Stimulated activated CD4-positive, alpha-beta T cell treated with anti-CD3 and anti-CD28 coated beads, Interleukin-4, amount 100 ng/mL, for 4 hours (primary cell): ENCODE measurements at places on chromosomes 1 and 21.

GRCh38 chr1:157968508-157968907 is 24.9 kb upstream of the KIRREL1 start:
- DNase-seq = no peak

DNA sequence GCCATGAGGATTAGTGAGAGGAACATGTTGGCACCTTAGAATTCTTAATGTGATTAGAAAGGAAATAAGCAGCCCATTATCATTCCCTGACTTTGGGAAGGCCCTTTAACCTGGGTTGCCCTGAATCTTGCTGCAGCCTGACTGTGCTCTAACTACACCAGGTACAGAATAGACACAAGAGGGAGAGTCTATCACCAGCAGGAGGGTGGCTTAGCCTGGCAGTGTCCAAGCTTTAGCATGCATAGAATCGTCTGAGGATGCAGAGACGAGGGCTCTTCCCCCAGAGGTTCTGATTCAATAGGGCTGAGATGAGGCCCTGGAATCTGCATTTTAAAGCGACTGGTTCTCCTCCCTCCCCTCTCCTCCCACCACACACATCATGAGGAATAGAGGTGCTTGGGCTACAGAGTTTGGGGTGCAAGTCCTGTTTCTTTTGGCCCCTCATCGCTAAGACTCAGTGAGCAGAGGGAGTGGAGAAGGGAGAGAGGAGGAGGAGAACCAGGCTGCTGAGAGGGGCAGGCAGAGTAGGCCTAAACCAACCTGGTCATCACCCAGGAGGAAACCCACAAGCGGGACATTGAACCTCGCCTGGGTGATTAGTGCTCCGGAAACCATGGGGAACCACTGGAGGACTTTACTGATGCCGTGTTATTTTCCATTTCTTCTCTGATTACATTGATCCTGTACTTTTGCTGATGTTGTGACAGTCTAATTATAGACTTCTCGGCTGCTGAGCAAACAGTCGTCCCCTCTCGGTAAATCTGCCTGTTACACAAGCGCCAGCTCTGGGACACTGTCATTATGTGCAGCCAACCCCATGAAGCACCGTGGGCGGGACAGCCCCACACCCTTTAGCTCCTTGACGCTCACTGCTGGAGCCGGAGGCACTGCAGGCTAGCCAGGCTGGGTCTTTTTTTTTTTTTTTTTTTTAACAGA is 6.3 kb upstream of the TENT5C start:
- no peak for DNase-seq

DNA sequence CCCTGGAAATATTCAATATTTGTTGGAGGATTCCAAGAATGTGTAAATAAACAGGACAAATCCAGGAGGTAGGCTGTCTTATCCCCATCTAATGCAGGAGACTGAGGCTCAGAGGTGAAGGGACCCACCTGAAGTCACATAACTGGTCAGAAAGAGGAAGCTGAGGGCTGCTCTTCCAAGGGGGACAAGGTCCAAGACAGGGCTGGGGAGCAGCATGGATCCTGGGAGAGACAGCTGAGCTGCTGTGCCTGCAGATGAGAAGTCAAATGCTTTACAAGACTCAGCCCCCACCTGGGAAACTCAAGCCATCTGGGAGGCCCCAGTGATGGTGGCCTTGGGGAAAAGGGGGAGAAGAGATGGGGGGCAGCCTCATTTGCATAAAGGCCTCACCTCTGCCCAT is 224.4 kb downstream of the PTPRU start:
- DNase-seq = no peak

GRCh38 chr1:76433526-76433925 is 359.0 kb downstream of the ST6GALNAC3 start:
- DNase-seq = no peak

- DNase-seq = no peak
These were observed 12.0 kb downstream of the PROK1 start for GRCh38 chr1:110462964-110463363.

DNA sequence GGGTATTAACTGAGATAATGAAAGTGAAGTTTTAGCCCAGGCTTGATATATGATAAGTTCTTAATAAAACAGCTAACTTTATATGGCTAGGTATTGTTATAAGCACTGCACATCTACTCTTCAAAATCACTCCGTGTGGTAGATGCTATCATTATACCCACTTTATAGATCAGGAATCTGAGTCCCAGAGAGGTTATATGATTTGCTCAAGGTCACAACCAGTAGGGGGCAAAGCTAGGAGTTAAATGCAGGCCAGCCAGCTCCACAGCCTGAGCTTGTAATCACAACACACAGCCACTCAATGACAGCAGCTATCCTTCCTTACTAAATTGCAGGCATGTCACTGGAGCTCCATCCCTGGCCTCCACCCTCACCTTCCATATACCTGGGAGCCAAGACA is 115.8 kb downstream of the CAPN8 start:
- DNase-seq = no peak

- DNase-seq = no peak
These were observed 4.3 kb upstream of the CCDC27 start for GRCh38 chr1:3747903-3748302.

DNA sequence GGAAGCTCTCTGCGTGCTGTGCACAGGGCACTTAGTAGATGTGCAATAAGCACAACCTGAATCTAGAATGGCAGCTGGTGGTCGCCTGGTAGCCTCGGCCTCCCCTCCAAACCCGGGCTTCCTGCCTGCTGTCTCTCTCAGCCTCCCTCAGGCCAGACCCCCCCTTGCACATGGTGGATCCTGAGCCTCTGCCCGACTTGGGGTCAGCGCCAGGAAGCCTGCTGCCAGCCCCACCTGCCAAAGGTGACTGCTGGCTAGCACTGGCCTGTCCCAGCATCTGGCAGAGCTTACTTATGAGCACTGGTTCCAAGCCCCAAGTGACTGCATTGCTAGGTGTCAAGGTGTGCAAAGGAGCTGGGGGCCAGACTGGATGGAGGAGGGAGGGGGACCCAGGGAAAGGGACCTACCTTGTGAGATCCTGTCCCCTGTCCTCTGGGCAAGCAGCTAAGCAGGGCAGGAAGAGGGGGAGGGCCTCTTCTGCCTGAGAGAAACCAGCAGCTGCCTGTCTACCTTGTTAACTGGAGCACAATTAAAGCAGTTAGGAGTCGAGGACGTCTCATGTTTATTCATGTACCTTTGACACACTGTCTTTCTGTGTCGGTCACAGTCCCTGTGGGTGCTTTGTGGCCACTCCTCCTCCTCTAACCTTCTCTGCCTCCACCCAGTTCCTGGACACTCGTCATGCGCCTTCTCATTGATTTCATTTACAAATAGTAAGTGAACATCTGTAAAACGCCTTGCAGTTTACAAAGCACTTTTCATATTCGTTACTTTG is 100.9 kb downstream of the DDX20 start:
- DNase-seq = no peak

DNA sequence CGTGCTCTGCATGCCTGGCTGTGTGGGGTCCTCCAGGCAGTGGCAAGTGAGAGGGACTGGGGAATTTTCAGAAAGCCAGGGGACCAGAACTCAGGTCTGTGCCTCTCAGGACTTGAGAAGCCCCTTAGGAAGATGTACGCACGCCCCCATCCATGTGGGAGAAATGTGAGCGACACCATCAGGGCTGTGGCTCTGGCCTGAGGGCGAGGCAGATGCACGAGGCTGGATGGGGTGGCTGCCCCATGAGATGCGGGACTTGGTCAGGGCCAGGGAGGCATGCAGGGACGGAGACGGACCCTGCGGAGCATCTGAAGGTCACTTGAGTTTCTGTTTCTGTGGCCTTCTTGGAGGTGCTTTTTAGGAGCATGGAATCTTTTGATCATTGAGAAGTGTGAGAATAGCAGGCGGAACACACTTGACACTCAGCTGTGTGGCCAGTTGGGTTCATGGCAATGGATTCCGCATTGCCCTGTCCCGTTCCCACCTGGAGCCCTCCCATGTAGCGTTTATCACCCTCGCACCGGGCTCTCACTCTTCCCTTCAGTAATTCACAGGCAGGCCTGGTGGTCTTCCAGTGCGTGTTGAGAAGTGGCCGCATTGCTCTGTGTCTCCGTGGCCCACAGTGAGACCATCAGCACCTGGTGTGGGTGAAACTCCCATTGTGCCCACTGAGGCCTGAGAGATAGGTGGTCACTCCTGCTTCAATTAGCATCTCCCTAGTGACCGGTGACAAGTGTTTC is 30.7 kb upstream of the ACTRT2 start:
- DNase-seq = no peak

- no peak for DNase-seq
These were observed 627.4 kb downstream of the LMO4 start for GRCh38 chr1:87956072-87956471.

DNA sequence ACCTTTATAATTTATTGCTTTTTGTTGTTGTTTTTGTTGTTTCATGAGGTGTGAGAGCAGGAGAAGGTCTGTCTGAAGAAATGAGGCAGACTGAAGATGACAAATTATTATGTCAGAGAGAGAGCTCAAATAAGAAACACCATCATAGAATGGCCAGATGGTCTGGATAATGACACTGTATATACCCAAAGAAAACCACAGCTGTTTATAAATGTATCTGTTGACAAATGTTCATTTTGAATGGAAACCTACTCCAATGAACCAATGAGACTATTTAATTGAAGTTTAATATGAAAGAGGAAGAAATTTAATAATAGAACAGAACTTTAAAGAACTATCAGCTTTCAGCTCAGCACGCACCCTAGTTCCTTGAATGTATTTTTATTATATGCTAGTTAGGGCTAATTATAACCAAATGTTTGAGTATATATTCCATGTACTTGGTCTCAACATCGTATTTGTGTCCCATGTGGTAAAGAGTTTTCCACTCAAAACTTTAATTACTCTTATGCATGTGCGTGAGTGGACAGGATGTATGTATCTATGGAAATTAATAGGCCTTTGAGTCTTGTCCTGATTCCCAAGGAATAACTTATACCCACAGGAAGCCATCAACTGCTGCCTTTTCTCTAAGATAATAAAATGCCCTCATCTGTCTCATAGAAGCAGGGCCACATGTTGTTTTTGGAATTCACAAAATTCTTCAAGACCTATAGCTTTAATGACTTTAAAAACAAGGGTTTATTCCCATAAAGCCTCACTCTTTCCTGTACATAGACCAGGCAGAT is 202.7 kb downstream of the KCNK2 start:
- DNase-seq = no peak

GRCh38 chr1:194047206-194047605 is 860.8 kb upstream of the B3GALT2 start:
- DNase-seq = no peak

GRCh38 chr1:236222632-236223031 is 59.1 kb downstream of the ERO1B start:
- no peak for DNase-seq

DNA sequence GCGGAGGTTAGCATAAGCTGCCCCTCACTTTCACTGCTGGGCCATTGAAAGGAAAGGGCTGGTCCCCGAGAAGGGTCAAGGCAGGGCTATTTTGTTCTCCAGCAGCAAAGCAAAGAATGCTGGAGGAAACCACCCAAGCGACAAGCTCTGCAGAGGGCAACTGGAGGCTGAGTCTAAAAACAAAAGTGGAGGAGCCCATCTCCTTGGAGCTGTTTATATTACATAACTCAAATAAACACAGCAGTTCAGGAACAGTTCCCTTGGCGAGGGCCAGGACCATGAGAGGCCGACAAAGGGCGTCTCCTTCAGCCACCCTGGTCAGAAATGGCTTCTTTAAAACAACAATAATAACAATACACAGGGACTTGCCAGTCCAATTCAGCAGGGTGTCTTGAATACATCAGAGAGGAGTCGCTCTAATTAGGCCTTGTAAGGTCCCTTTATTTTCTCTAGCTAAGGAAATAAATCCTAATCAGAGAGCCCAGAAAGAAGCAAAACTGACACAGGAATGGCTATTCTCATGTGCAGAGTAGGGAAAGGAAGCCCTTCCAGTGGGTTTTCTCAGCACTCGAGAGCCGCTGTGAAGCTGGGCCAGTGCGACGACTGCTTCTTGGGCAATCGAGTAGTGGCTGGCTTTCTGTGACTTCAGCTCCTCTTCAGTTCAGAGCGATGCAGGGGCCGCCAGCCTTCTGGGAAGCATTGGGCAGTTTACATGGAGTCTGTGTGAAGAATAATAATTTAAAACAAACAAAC is 57.0 kb upstream of the TARBP1 start:
- no peak for DNase-seq

- peak; percentile 68 for DNase-seq
These were observed 61.8 kb upstream of the NBL1 start for GRCh38 chr1:19582318-19582717.

GRCh38 chr1:36831186-36831810 is 203.0 kb downstream of the GRIK3 start:
- no peak for DNase-seq

- no peak for DNase-seq
These were observed 52.2 kb downstream of the YARS1 start for GRCh38 chr1:32764826-32765569.

- no peak for DNase-seq
These were observed 141.3 kb downstream of the ASTN1 start for GRCh38 chr1:177023249-177023648.

DNA sequence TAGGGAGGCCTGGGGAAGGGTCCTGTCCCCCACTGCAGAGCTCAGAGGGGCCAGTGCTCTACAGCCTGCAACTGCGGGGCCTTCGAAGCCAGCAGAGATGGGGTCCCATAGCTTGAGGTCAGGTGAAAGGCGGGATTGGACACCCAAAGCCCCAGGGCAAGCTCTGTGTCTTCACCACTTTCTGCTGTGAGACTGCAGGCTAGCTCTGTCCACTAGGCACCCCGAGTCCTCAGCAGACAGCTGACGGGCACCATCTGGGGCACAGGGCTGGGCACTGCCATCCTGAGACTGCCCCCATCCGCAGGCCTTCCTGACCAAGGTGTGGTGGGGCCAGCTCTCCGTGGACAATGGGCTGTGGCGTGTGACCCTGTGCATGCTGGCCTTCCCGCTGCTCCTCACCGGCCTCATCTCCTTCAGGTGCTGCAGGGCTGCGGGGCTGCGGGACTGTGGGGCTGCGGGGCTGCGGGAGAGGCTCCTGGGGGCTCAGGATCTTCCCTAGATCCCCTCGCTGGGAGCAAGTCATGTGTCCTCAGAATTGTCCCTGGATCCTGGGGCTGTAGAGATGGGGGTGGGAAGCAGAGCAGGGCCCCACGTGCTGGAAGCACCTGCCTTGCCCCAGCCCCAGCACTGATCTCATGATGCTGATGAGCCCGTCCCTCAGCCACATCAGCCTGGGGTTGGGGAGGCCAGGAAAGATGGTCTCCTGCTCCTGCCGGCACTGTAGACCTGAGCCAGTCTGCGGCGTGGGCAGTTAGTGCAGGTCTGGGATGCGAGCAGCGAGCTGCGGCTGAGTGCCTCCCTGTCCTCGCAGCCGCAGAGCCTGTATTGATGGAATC is 46.8 kb downstream of the TRPM2 start:
- no peak for DNase-seq
